NCI-H1048 (cell line): ENCODE measurements at places on chromosomes 7 and 10.
A peak's percentile ranks its signal among the peaks of the same experiment; 100 is the strongest.

DNA sequence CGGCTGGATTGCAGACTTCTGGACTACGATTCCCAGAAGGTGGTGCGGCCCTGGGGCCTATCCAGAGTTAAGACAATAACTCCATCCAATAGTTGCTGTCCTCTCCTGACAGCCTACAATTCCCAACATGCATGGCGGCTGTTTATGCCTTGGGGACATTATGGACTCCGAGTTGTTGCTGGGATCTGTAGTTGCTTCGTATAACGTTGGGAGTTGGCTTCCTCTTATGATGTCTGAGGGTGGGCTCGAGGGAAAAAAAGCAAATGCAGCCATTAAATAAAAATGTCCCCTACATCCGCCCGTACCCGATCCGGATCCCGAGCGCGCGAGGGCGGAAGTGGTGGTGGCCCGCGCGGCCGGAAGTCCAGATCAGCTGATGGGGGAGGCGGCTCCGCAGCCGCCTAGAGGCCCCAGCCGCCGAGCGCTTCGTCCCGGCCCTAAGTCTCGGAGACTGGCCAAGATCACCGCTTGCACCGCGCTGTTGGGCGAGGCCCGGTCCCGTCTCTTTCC, at the start of gene ZSWIM8:
Gene ZSWIM8, plus strand, starts transcription at position 396 of the 510 bp plus-strand sequence. CDS start 273 bp downstream, outside the sequence.
- peak; percentile 58 for DNase-seq

DNA sequence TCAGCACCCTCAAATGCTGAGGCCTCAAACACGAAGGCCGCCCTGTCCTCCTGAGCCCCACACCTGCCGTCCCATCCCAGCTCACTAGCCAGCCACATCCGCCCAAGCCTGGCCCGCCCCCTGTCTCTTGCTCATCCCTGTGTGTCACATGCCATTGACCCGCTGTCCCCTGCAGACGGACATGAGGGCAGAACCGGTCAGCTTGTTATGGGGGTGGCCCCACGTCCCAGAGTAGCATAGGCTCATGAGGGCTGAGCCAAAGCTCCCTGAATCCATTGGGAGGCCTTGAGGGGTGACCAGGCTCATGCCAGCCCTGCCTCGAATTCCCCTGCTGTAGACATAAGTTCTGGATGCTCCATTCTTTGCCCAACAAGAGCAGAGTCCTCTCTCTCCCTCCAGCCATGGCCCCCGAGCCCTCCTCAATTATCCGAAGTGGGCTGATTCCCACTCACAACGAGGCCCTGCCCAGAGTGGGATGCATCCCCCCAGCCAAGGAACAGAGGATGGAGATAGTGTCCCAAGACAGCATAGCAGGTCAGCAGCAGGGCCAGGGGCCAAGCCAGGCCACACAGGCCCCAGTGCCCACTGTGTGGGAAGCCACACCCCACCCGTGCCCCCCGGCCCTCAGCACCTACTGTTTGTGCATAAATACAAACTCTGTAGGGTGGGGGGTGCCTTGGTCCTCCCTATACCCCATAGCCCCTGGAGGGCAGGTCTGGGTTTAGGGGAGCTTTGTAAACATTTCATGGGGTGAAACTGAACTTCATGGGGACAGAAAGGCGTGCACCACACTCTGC, 42.1 kb downstream of the EBF3 start:
- DNase-seq = no peak

- DNase-seq = no peak
Observed at GRCh38 chr7:115749924-115750323, 280.6 kb downstream of the TFEC start.

GRCh38 chr7:72394016-72394415, 18.1 kb downstream of the CALN1 start:
- no peak for DNase-seq

- DNase-seq = no peak
Observed at GRCh38 chr7:159033473-159033825, 111.2 kb downstream of the VIPR2 start.

GRCh38 chr10:92849576-92850090, 1.3 kb downstream of the EXOC6 start:
- DNase-seq = no peak

- DNase-seq = no peak
Observed at GRCh38 chr7:44678471-44679179, 70.0 kb upstream of the ZMIZ2 start.

DNA sequence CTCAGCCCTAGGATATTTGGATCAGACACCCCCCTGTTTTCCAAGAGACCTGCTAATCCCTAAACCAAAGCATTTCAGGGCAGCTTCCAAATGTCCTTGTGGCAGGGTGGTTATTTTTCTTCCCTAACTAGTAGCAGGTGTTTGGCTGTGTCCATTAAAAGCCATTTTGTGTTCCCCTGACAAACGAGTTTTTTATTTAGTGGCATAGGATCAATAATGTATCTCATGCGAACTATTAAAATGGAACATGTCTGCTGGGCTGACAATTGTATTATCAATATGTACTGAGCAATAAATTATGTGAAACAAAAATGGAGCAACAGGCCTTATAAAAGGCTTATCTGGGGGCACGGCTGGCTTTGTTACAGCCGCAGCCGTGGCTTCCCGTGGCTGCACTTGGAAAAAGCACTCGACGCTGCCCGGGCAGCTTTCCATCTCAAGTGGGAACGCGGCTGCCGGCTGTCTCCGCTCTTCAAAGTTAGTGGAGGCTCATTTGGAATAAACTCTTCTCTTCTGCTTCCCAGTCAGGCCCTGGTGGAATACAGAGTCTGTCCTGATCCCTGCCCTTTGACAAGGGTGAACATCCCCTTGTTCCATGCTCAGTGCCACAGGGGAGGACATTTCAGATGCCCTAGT, 554.3 kb downstream of the TYW1 start:
- DNase-seq = no peak

DNA sequence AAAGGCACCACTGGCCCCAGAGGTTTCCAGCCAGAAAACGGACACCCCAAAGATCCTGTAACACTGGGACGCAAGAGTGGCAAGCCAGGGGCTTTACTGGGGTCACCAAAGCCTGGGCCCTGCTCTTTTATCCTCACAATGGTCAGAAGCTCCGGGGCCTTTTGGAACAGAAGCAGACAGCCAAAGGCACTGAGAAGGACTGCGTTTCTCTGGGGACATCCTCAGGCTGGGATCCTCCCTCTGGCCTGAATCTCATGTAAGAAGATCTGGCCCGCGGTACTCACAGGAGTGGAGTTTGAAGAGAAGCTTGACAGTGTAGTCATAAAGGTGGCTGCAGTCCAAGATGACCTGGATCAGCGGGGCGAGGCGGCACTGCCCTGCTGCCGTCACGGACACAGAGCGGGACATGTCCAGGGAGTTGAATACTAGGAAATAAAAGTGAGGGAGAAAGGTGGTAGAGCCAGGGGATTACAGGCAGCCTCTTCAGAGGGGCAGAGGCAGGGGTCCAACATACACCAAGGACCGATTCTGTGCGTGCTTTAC, 81.4 kb downstream of the SPDYE5 start:
- DNase-seq = no peak

DNA sequence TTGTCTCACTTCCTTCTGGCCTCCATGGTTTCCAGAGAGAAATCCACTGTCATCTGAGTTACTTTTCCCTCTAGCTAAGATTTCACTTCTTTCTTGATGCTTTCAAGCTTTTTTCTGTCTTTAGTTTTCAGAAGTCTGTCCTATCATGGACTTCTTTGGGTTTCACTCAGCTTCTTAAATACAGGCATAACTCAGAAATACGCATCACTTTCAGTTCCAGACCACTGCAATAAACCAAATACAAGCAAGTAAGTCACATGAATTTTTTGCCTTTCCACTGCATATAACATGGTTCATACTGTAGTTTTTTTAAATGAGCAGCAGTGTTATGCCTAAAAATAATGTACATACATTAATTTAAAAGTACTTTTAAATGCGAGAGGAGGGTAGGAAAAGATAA, 48.7 kb downstream of the STK17A start:
- DNase-seq = no peak

DNA sequence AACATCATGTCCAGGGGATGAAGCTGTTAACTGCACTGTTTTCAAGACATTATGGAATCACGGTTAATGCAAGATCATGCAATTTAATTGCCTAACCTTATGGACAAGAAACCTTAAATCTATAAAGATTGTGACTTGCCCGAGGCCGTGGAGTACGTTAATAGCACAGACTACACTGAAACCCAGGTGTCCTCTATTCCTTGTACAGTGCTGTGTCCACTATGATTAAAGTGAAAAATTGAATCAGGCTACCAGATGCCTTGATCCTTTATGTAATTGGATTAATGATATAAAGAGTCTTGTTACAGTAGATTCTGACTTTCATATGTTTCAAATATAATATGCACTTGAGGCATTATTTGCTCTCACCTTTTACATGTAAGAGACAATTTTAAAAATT, 33.9 kb upstream of the ETV1 start:
- no peak for DNase-seq

DNA sequence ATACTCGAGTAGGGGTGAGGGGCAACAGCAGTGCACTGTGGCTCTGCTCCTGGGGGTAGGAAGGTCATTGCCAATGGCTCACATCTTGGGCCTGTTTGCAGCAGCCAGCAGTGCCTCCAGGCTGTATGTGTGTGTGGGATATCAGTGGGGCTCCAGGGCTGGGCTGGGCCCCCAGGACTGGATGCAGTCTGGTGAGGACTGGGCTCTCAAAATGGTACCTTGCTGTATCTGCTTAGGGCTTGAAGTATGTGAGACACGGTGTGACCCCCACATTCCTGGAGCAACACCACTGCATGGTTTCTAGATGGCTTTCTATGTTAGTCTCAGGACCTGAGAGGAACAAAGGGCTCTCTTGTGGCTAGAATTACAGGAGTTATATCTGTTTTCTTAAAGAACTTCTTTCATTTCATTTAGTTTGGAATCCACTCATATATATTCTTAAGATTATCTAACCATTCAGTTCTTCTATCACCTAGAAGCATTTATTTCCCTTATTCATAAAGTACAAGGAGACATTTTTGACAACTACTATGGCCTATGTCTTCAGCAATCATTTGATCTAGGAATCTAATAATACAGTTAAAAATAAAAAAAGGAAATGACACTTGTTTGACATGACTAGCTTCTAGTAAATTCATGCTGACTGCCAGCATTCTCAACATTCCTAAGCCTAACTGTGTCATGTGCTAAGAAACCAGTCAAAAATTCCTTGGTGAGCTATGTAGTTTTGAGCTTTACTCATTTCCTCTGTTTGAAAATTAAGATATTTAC, 443.2 kb upstream of the SEMA3A start:
- DNase-seq = no peak

DNA sequence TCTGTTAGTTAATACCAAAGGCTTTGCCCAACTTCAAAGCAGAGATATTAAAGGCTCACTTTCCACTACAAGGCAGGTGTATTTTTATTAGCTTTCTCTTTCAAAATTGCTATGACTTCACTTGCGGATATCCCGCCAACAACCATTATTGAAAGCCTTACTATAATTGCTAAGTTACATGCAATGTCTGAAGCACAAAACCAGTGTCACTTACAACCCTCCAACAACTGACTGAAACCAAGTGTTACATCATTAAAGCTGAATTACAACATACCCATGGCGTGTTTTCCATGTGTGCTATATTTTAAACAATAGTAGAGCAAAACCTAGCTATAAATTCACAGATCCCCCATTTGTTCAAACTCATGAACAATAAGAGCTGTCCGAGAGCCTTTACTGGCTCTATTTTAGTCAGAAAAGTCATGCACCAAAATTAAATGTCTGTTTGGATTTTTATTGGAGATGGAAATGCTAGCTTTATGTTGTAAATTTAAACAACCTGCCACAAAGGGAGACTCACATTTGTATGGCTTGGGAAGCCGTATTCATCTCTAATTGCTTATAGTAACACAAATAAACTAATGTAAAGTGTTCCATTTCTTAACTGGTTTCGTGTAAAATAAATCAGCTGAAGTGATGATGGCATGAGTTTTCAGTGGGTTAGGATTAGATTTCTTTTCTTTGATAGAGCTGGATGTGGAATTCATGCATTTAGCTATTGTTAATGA, 227.1 kb downstream of the AGMO start:
- DNase-seq = no peak

- no peak for DNase-seq
Observed at GRCh38 chr10:30383356-30383755, 34.3 kb upstream of the MTPAP start.

- DNase-seq = no peak
Observed at GRCh38 chr10:32501906-32502305, 56.0 kb downstream of the CCDC7 start.

DNA sequence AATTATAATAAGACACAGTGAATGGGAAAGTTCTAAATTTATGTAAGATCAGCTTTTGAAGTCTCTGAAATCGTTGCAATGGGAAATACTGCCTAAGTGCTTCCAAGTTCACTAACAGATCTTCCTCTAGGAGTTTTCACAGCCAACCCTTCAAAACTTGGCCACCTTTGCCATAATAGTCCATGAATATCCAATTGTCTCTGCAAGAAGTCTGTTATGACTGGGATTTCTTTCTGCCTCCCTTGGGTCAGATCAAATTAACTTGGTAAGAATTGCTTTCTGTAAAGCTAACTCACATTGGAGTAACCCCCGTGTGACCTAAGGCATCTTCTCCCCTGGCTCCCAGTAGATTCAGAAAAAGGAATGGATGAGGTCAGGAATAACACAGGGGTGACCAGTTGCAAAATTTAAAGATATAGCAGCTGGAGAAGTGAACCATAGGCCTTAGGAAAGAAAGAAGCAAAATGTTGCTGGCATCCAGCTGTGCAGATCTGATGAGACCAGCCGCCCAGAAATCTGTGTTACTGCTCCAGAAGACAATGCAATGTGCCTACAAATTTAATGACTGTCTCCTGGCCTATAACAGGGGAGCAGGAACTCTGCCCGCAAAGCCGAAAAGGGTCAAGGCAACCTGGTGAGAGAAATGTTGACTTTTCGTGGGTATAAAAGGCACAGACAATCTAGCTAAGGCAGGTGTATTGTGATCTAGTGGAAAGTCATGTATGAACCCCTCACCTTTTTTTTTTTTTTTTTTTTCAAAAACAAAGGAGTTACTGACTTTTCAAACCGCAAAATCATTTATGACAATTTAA, 7.5 kb upstream of the OPTN start:
- DNase-seq = no peak

DNA sequence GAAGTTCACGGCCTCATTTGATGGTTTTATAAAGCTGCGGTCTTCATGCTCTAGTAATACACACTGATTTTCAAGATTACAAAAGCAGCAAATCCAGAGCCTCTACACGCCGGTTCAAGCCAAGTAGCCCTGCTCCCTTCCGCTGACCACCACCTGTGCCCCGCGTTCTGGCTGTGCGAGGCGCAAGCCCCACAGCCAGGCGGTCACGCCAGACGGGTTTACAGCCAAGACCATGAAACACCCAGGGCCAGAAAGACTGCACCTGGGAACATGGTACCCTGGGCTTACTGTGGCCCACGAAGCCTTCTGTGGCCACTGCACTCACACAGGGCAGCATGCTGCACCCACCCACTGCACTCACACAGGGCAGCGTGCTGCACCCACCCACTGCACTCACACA, 33.6 kb downstream of the GPER1 start:
- DNase-seq = no peak

- no peak for DNase-seq
Observed at GRCh38 chr10:113965683-113966082, 78.0 kb upstream of the ADRB1 start.
